Activated CD4-positive, CD25-positive, alpha-beta regulatory T cell (primary cell): ENCODE measurements at places on chromosomes 16 and 17.

- DNase-seq, result no peak
These were observed 163.9 kb downstream of the ZFHX3 start for GRCh38 chr16:72884037-72884436.

GRCh38 chr17:15971098-15971678 is 26.3 kb downstream of the ADORA2B start:
- DNase-seq, result no peak

DNA sequence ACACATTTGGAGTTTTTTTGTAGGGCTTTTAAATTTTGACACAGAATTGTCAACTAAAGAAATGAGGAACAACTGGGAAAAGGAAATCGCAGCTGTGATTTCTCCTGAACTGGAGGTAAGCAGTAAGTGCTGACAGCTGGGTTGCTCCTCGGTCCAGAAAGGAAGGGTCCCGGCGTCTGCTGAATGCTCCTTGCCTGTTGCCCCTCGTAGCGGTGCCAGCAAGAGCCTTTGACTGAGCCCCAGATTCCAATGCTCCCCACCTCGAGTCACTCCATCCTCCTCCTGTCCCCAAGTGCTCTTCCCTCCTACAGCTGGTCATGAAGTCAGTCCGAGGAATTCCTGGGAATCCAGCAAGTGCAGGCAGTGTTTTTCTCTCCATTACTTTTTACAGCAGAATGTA is 32.0 kb upstream of the ENDOV start:
- DNase-seq, result no peak

GRCh38 chr17:63154586-63155244 is 188.7 kb downstream of the TANC2 start:
- DNase-seq, result no peak

DNA sequence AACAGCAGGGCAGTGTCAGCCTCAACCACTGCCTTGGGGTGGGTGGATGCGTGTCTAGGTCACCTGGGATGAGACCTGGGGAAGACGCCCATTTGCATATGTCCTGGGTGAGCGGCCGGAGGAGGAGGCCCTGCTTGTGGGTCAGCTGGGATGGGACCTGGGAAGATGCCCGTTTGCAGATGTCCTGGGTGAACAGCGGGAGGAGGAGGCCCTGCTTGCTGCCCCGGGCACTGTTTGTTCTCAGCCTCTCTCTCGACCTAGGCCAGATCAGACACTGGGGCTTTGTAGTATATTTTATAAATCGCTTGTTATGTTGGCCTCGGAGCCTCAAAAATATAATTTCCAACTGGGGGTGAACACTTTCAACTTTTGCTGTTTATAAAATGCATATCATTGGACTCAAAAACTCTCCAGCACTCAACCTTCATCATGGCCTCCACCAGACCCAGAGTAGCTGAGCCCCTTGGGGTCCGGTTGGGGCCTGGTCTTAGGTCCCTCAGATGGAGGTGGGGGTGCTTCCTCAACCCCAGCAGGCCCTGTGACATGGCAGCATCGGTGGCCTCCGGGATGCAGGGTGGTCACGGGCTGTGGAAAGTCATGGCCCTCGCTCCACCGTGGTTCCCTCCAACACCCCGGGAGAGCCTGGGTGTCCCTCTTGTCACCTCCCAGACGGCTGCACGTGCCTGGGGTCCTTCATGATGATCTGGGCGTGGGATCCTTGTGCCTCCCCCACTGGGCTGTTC is 17.3 kb downstream of the DBNDD1 start:
- no peak for DNase-seq

- DNase-seq, result no peak
These were observed 15.0 kb downstream of the NSMCE1 start for GRCh38 chr16:27253526-27253930.

GRCh38 chr17:63475491-63476412 is 1.1 kb upstream of the ACE start:
- DNase-seq, result no peak
